ENCODE measurements at places on chromosomes 11 and 22.

GRCh38 chr22:40238425-40239344 is 61.0 kb downstream of the TNRC6B start:
- no peak for DNase-seq

- DNase-seq: peak; percentile 31
Observed at GRCh38 chr11:127345819-127346459, 345.4 kb upstream of the KIRREL3 start.

DNA sequence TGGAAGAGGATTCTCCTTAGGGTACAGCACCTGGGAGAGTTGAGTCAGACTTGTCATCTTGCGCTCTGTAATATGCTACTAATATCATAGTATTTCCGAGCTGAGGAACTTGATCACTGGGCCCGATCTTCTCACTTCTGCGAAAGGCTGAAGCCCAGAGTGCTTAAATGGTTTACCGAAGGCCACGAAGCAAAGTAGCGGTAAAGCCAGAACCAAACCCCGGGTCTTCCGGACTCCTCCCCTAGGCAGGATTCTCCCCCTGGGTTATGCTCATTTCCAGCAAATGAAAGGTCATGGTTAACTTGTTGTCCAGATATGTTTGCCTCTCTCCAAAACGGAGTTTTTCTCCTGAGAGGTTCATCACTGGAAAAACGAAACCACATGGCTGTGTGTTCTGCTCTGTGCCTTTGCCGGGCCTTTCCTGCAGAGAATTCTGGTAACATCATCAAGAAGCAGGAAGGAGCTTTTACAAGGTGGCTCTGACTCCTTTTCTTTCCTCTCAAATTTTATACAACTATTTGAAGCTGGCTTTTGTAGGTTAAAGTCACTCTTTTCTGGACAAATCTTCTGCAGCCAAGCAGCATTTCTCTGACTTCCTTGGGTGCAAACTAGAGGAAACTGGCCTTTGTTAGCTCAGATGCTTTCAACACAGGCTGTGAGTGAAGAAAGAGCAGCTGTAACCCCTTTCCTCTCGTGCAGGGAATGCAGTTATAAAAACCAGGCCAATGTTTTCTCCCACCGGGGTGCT is 35.5 kb downstream of the UBASH3B start:
- DNase-seq: no peak

DNA sequence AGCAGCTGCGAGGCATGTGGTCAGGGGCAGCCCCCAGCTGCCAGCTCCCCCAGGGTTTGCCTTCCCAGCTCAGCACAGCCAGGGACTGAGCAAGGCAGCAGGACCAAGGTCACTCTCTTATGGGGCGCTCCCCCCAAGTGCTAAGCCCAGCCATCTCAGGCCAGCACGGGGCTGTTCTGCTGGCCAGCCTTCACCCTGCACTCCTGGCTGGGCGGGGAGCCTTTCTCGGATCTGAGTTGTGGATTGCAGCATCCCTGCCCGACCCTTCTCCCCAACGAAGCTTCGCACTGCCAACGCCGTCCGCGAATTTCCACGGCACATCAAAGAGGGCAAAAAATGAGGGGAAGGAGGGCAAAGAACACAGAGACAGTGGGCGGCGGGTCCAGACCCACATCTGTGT is 42.5 kb upstream of the GAL start:
- no peak for DNase-seq

GRCh38 chr11:1041149-1041467 is 4.6 kb upstream of the MUC6 start:
- no peak for DNase-seq

DNA sequence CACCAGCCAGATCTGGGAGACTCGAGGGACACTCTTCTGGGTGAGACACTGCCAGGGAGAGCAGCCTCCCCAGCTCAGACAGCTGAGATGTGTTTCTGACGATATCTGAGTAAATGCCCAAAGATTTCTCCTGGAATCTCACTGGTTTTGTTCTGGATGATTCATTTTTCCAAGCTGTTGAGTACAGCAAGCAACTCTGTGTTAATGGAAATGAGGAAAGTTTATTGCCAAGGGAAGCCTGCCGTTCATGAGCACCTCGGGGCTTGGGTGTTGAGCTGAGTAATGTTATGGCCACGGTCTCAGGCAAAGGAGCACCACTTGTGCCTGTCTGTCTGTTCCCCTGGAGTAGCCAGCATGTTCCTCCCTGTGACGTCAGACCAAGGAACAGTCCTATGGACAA is 1132.4 kb downstream of the BRD1 start:
- no peak for DNase-seq

DNA sequence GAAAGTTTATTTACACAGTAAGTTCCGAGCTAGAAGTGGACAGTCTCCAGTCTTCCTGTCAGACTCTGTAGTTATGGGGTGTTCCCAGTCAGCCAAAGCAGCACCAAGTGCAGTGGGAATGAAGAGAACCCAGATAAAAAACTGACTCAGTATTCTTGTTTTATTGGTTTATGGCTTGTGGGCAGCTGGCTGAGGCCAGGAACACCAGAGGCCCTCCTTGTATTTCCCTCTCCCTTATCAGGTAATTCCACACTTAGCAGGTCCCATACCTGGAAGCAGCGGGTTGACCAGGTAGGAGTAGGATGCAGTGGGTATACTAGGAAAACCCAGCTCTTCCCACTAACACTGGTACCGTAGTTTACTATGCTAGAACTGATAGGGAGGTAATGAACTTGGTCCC is 3.5 kb upstream of the BACE1-AS start:
- no peak for DNase-seq

DNA sequence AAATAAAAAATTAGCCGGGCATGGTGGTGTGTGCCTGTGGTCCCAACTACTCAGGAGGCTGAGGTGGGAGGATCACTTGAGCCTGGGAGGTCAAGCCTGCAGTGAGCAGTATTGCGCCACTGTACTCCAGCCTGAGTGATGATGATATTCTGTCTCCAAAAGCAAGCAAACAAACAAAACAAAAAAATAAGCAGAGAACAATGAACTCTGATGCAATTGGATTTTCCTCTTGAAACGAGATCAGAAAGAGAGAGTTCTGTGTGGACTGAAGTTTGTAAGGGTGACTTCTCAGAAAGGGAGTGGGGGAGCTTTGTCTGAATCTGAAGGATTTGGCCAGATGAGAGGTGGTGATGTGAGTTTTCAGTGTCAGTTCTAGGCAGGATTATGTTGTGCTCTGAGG is 6.0 kb upstream of the TMEM123 start:
- no peak for DNase-seq

DNA sequence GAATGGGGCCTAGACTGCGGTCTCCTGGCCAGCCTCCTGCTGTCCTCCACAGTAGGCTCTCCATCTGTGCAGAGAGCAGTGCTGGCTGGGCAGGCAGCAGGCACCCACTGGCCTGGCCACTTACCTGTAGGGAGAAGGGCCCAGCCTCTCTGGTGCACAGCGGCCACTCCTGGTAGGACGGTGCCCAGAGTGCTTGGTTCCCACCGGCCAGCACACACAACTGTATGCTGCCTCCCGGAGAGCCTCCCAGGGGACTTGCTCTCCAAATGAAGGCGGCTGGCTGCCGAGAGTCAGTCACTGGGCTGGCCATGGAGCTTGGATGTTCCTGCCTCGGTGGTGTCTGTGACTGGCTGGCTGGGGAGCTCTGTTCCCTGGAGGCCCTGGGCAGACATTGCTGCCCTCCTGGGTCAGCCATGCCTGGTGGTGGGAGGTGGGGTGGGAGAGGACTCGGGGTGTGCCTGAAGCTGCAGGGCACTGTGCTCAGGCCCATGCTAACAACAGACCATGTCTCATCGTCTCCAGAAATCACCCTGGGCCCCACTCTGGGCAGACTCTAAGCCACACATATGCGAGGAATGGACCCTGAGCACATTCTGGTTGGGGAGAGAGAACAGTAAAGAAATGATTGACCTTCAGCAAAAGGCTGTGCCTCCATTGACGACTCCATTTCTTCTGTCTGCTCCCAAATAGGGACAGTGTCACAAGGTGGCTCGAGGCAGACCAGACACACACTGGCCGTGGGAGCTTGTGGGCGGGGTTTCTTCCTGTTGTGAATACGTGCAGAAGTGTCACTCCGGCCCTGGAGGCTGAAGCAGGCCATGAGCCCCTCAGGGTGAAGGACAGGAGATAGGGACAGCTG is 350.8 kb downstream of the TBC1D22A start:
- DNase-seq: no peak

GRCh38 chr11:76589477-76589876 is 81.1 kb downstream of the LRRC32 start:
- no peak for DNase-seq

- DNase-seq: no peak
Observed at GRCh38 chr11:26741036-26741435, 19.2 kb upstream of the SLC5A12 start.

DNA sequence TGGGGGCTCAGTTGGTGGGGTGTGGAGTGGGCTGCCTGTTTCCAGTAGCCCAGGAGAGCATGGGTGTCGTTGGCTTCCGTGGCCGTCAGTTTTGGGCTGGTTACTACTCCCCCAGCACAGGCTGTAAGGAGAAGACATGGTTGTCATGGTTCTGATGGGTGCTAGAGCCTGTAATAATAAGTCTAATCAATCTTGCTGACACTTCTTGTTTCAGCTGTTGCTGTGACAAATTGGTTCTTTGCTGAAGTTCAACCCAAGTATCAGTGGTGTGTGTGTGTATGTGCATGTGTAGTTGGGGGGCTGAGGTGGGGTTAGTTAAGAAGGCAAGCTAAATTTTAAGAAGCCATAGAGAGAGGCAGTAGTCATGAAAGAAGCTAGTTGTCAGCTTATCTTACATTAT is 61.3 kb upstream of the DBX1 start:
- no peak for DNase-seq

DNA sequence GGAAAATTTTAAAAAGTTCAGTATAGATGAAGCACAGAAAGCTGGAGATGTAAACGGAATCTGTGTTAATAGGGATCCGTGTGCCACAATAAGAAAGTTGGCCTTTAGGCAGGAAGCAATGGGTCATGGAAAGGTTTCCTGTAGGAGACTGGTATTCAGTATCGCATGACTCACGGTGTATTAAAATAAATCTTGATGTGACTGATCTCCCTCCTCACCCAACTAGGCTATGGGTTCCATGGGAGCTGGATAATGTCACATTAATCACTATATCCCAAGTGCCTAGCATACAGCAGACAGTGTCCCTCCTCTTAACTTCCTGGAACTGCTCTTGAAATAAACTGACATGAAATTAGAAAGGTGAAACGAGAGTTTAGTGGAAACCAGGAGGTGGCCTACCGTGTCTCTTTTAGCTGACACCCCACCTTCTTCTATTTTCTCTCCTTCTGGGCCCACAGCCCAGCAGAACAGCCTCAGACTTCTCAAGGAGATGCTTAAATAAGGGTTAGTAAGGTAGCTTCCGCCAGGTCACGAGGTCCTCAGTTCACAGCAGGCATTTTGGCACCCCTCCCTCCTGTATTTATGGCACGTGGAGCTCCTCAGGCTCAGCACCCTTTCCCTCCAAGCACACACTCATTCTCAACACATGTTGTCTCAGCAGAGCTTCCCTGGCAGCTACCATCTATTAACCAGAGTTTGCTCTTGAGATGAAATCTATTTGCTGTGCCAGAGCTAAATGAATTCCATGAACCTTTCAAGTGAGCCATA is 118.8 kb downstream of the NXPE2 start:
- no peak for DNase-seq

DNA sequence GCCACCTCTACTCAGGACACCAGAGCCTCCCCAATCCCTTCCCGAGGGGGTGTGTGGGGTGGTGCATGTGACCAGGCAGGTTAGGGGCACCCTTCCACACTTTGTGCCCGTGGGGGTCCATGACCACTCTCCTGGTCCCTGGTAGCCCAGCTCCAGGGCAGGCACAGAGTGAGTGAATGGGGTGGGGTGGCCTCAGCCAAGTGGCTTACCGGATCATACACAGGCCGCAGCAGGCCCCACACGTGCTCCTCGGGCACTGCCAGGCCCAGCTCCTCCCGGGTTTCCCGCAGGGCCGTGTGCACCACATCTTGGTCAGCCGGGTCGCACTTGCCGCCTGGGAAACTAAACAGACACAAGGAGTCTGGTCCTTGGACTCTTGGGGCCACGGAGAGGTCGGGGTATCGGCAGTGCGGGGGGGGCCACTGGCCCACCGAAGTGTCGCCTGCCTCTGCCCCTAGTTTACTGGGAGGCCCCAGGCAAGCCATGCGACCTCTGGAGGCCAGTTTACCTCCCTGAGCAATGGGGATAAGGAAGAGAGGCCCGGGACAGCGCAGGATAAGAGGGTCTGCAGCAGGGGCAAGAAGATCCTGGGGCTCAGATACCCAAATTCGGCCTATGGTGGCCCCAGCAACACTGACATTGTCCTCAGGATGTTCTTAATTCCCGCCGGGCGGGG is 889 bp downstream of the NUDT8 start:
- DNase-seq: no peak

- no peak for DNase-seq
Observed at GRCh38 chr11:100887659-100888058, 200.6 kb downstream of the ARHGAP42 start.

GRCh38 chr11:83441171-83441570 is 155.0 kb upstream of the CCDC90B start:
- no peak for DNase-seq

DNA sequence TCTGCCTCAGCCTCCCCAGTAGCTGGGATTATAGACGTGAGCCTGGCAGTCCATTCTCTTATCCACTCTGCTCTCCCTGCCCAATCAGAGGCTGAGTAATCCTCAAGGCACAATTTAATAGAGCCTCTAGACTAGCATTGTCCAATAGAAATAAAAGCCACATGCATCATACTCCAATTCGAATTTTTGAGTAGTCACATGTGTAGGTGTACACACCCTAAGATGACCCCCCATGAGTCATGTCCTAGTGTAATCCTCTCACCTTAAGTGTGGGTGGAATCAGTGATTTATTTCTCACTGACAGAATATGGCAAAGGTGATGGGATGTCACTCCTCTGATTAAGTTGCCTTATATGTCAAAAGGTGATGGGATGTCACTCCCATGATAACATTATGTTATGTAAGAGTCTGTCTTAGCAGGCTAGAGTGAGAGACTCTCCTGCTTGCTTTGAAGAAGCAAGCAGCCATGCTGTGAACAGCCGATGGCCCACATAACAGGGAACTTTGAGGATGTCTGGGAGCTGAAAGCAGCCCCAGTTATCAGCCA is 61.3 kb downstream of the MN1 start:
- no peak for DNase-seq

DNA sequence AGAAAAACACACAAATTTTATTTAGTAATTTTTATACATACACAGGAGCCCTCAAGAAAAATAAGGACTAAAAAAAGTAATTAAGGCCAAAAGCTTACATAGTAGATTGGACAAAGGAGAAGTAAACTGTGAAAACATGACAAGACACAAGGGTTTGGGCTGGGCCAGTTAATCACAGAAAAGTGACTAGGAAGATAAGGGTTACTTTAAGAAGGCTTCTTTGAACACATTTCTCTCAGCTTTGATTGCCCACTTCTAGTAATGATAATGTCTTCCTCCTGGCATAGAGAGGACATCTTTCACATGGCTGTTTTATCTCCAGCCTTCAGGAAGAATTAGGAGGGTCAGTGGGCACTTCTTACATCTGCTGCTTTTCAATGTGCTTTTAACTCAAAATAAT is 3.4 kb downstream of the RNF141 start:
- DNase-seq: no peak

DNA sequence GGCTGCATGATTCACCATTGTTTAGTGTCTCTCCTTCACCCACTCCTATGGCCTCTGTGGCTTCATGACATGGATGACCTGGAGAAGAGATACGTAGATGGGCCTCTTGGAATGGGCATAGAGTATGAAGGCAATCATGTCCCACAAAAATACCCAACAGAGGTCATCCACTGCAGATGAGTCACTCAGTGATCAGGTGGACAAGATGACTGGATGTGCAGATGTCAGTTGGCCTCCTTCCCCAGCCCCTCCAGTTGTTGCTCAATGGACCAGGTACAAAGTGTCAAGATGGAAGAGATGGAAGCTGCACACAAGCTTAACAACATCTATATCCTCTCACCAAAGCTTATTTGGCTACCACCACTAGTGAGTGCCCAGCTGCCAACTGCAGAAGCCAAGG is 41.0 kb upstream of the CLPB start:
- DNase-seq: no peak

Measured in activated CD4-positive, alpha-beta T cell treated with anti-CD3 and anti-CD28 coated beads for 48 hours (primary cell).